ENCODE measurements at places on chromosomes 12 and 14.

DNA sequence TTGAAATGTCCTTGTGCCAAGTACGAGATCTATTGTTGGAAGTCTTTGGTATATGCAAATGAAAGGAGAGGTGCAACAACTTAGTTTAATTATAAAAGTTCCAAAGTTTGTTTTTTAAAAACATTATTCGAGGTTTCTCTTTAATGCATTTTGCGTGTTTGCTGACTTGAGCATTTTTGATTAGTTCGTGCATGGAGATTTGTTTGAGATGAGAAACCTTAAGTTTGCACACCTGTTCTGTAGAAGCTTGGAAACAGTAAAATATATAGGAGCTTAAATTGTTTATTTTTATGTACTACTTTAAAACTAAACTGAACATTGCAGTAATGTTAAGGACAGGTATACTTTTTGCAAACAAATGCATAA lies 2.3 kb downstream of the HSPA2 start:
- no peak for DNase-seq

GRCh38 chr14:95520346-95520745 lies 3.9 kb upstream of the SYNE3 start:
- DNase-seq: no peak

DNA sequence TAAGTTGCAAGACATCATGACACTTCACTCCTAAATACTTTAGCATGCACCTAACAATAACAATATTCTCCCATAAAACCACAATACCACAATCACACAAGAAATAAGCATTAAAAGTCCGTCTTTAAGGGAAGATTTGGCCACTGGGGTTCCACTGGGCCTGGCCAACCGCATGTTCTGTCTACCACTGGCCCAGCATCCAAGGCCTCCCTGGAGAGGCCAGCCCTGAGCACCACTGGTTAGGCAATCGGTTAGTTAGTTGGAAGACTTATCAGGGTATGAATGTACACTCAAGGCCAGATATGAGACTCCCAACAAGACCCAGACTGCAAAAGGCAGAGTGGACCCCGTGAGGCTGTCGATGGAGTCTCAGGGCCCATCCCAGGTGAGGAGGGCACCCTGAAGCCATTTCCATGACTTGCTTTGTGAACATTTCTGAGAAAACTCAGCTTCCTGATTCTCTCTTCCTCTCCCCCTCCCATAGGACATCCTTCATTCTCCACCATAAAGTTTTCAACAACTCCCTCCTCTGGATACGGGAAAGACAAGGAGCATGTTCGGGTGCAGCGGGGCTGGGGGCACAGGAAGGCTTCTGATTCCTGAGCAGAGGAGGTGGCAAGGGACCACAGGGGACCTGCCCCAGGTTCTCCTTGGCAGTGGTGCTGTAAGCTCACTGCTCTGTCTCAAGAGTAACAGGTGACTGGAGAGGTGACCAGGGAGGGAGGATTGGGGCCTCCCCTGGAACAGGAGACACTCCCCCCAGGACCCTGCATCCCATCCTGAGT lies 5.9 kb downstream of the PXN start:
- no peak for DNase-seq

DNA sequence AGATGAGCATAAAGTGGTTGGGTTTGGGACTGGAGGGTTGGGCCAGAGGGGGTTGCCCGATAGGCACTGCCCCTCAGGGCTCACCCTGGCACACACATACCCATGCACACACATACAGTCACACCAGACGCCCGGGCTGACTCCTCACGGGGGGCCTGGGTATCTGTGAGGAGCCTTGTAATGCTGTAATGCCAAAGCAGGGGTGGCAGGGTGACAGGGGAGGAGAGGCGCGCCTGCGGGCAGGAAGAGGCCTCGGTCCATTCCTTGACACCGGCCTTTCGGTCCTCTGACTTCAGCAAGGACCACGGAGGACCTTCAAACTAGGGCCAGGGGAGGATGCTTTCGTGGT lies 375 bp downstream of the FAIM2 start:
- DNase-seq: no peak

DNA sequence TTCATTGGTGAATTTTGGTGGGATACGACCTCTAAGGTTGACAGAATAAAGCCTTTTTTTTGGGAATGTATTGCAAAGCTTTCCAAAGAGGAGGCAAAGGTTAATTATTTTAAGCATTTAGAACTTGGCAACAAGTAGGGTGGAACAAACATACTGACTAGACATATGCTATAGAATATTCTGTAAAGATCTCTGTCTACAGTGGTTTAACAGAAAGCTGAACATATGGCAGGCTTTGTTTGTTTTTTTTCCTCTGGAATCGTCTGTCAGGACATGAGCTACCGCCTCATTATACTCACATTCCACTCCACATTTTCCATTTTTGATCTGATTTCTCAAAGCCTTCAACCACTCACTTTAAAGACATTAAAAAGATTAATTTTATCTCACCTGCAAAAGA lies 153.4 kb upstream of the PELI2 start:
- no peak for DNase-seq

DNA sequence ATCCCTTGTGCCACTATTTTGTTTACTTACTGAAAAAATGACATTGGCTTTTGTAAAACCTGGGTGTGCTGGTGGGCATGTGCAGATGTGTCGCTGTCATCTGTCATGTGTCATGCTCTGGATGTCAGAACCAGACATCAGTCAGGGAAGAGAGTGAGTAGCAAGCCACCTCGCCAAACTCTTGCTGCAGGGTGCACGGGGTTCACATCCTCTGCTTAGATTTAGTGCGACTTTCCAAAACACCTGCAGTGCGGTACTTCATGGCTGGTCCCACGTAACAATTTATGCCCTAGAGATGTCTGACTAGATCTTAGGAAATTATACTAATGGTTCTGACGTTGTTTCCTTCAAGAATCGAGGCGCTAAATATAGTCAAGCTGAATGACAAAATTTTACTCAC lies 106.7 kb downstream of the CRADD start:
- DNase-seq: no peak

DNA sequence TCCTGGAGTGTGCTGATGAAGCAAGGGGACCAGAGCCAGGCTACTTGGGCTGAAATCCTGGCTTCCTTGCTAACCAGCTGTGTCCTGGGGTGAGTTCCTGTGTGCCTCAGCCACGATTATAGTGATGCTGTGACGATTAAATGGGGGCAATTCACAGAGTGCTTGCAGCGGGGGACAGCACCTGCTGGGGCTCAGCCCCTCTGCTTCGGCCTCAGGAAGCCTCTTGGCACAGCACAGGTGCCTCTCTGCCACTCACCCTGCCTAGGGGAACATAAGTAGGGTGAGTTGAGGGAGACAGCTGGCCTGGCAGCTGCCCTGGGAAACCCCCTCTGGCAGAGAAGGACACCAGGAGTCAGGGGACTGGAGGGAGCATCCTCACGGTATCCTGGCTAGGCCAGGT lies 9.4 kb downstream of the KRT80 start:
- no peak for DNase-seq

- DNase-seq: no peak
Observed at GRCh38 chr14:58598028-58598803, 39.5 kb upstream of the DACT1 start.

Data from heart left ventricle (tissue), 16 donors.